ENCODE measurements at places on chromosomes 12 and 14.
A peak's percentile ranks its signal among the peaks of the same experiment; 100 is the strongest.

GRCh38 chr14:56686416-56686815 lies 106.8 kb downstream of the TMEM260 start:
- peak; percentile 7 for DNase-seq

- peak; percentile 76 for DNase-seq
These were observed 74.3 kb downstream of the TRHDE start for GRCh38 chr12:72346363-72346944.

- DNase-seq = no peak
These were observed 96.8 kb downstream of the ERGIC2 start for GRCh38 chr12:29283969-29284700.

DNA sequence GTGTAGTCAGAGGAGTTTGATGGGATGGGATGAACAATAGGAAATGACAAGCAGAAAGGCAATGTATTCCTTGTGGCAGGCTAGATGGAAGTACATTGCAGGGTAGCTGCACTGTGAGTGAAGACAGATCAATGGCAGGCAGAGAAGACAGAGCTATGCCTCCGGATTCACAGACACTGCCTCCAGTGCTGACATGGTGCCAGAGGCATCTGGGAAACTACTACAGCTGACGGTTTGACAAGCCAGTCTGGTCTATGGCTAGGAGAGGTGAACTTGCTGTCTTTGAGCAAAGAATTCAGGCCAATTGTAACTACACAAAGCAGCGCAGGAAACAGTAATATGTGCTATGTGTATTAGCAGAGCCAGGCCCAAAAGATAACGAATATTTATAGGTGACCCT lies 193.5 kb downstream of the DIO2 start:
- no peak for DNase-seq

DNA sequence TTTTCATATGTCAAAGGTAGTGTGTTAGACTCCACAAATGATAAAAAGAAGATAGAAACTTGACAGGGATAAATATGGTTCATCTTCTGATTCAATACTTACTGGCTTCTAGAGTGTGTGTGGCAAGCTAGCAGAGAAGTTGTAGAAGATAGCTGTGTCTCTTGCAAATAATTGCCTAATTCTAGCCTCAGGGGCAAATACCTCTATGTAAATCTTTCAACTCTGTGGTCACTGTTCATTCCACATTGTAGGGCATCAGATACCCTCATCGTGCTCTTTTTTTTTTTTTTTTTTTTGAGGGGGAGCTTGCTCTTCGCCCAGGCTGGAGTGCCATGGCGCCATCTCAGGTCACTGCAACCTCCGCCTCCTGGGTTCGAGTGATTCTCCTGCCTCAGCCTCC lies 1.7 kb downstream of the OLR1 start:
- DNase-seq = no peak

- no peak for DNase-seq
These were observed 8.7 kb downstream of the PGAM5 start for GRCh38 chr12:132719141-132719953.

DNA sequence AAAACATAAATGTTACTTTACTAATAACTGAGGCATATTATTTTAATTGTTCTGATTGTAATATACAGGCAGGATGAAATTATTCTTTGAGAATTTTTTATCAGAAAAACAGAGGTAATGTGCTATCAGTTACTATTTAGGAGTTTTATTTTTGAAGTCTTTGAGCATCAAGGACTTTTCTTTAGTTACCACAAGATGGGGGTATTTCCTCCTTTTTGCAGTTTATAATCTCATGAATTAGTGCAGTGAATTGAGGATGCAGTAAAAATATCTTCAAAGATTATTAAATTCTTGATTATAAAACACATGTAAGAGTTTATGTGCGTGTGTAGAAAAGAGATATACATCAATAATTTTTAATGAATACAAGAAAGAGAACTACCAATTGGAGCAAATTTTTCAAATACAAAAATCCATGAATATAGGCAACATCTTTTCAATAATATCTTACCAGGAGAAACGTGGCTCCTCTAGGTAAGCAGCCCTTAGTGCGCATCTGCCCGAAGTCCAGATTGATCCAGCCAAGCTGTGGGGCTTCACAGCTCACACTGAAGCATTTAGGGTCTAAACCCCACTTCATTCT lies 71.6 kb downstream of the ERGIC2 start:
- DNase-seq = no peak

DNA sequence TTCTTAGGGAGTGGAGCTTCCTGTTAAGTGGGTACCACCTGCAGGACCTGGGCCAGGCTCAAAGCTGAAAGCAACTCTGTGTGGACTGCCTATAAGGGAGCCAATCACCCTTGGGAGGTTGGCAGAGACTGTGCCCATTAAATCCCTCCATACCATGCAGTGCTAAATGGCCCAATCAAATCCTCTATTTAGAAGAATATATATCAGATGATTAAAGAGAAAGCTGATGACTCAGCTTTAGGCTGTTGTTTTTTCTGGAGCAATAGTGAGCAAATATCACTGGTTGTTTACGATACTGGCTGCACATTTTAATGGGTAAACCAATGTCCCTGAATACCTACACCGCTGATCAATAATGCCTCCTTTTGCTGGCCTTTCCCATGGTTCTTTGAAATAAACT lies 101.3 kb downstream of the TMX1 start:
- no peak for DNase-seq

DNA sequence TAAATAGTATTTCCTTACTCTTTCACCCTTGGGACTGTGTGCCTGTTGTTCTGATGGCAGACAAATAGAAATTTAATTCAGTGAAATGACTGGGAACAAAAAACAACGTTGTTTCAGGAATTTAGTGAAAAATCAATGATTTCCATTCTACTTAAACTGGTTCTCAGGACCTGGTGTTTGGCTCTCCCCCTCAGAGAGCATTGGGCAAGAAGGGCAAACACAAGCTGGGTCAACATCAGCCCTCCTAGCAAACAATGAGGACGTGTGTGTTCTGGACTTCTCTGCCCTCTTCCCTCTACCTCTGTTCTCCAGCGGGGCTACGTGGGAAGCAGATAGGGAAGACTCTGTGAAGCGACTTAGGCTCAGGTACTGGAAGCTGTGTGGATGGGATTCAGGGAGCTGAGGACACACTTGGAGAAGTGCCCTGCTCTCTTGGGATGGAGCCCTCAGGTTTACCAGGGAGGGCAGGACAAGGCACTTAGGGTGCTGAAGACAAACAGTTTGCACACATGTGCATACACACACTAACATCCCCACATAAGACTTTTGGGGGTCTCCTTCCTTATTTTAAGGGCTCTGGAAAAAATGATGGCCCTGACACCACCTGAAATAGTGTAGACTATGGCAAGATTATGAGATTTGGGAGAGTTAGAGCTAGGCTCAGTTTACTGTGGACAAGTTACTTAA lies 7.6 kb upstream of the SERPINA1 start:
- no peak for DNase-seq

- peak; percentile 65 for DNase-seq
These were observed 57.2 kb upstream of the USP44 start for GRCh38 chr12:95608252-95609033.

GRCh38 chr12:58720421-58720820 lies 199.9 kb downstream of the LRIG3 start:
- DNase-seq = no peak

DNA sequence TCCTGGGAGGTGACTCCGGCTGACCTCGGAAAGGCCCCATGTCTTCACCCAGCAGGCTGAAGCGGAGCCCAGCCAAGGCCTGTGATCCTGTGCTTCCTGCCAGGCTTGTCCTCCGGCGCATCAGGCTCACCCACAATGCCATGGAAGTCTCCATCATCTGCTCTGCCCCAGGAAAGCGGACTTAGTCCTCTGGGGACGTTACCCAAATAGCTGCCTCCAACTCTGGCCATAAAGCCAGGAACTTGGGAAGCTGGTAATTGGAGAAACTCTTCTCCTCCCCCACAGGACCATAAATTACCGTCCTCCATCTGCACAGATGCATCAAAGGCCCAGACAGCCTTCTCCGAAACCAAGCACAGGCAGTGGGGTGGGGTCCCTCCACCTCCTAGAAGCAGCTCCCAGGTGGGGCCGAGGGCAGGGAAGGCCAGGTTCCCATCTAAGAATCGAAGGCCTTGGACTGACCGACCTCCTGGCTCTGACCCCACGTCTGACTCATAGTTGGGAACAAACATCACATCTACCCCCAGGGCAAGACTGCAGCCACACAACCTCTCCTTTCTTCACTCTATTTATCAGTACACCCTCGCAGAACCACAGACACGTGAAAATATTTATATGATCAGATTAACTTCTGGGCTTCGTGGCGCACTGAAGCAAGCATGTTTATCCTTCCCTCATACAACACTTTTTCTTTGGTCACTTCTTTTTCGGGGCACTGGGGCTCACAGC lies 56.4 kb downstream of the PITPNM2 start:
- peak; percentile 52 for DNase-seq

DNA sequence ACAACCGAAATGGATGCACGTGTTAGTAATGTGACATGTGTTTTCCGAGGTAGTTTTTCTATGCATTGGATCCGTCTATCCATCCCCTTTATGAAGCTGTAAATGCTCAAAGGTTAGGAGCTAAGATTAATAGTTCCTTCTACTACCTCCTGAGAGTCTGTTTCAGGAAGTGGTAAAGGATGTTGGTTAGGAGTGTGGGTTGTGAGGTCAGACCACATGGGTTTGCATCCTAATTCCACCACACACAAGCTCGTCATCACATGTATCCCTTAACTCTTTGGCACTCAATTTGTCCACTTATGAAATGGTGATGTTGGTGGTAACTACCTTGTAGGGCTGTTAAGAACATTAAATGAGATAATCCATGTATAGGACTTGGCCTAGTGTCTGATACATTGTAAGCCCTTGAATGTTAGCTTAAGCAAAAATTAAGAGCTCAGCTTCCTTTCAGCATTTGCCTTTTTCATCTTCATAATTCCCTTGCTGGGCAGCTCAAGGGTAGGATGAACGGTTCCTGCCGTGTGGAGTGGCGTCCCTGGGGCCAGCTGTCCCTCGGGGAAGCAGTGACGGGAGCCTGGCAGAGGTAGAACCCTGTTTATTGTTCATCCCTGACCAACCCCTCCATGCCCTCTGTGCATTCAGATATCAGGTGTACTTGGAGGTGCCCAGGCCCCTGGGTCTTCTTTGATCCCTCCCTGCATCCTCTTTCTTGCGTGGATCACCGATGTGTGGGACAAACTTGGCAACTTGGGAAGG lies 52.3 kb downstream of the TSPAN9 start:
- no peak for DNase-seq

DNA sequence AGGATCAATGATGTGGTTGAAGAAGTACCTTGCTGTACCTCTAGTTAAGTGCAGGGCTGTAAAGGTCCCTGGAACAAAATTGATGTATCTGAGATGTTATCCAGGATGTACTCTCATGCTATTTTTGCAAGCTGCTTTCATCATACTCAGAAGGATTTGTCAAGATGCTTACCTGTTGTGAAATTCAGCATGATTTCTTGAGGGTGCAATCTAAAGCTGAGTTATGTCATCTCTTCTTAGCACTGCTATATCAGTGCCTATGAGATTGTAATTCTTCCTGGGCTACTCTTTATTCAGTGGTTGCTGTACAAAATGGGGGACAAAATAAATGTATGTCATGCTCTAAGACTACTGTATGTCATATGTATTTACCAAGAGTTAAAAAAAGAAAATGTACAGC lies 340.7 kb upstream of the LMO3 start:
- no peak for DNase-seq

- DNase-seq = no peak
These were observed 27.1 kb downstream of the PLEKHG7 start for GRCh38 chr12:92729773-92730305.

GRCh38 chr14:60867503-60868172 lies 113.2 kb downstream of the TRMT5 start:
- no peak for DNase-seq

DNA sequence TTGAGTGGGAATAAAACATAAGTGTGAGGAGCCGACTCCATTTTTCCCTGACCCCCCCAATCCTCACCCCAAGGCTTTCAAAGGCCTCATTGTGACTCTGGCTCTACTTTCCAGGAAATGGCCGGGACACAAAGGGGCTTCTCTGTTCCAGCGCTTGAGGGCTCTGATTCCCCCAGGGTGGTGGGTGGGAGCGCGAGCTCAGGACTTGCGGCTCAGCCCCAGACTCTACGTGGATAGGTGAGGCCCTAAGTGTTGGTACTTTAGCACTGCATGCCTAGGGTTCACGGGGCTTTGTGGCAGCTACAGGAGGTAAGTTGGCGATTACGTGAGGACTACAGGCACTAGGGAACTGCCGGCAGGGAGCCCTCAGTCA lies 553 bp downstream of the CNPY2 start:
- DNase-seq = peak; percentile 18

GRCh38 chr12:9741726-9742125 lies 8.8 kb upstream of the CLECL1 start:
- DNase-seq = no peak

All from Caki2 (cell line).